NCI-H2171 (cell line): ENCODE measurements at places on chromosomes 4 and X.

GRCh38 chr4:41154814-41155177, 59.5 kb downstream of the APBB2 start:
- no peak for DNase-seq

- no peak for DNase-seq
Observed at GRCh38 chr4:88526221-88526815, 2.7 kb upstream of the PYURF start.

- DNase-seq: no peak
Observed at GRCh38 chrX:111309083-111309482, 38.8 kb upstream of the CAPN6 start.

GRCh38 chr4:11831739-11832138, 403.0 kb upstream of the HS3ST1 start:
- DNase-seq: no peak

GRCh38 chrX:19729761-19730160, 157.6 kb downstream of the SH3KBP1 start:
- no peak for DNase-seq

- no peak for DNase-seq
Observed at GRCh38 chrX:153527208-153527607, 9.8 kb downstream of the ATP2B3 start.
